Memory B cell (primary cell): ENCODE measurements at places on chromosomes 4 and X.

DNA sequence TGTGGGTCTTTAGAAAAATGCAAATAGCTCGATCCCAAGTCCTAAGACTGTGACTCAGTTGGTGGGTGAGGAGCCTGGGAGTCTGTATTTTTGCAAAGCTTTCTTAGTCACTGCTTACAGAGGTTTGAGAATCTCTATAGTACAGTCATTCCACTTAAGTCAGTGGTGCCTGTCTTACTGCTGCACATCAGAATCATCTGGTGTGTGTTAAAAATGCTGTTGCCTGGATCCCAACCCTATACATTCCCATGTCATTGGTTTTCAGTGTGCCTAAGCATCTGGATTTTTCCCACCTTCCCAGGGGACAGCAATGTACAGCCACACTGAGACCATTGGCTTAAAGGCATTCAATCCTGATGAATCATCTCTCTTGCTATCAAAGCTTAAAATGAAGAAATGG is 21.0 kb upstream of the GEMIN8 start:
- peaks cover 5% of the 10 kb centered on the region for H3K27me3 ChIP-seq
- H3K36me3 ChIP-seq: no peaks in the 10 kb centered on the region
- DNase-seq: no peak
- no peak overlapping the region for H3K4me3 ChIP-seq
- no peaks in the 10 kb centered on the region for H3K4me1 ChIP-seq

GRCh38 chrX:17020851-17021821 is 74.7 kb downstream of the REPS2 start:
- no peaks in the 10 kb centered on the region for H3K36me3 ChIP-seq
- H3K4me1 ChIP-seq: no peaks in the 10 kb centered on the region
- no peak for DNase-seq
- H3K27me3 ChIP-seq: no peaks in the 10 kb centered on the region
- no peak overlapping the region for H3K27ac ChIP-seq

DNA sequence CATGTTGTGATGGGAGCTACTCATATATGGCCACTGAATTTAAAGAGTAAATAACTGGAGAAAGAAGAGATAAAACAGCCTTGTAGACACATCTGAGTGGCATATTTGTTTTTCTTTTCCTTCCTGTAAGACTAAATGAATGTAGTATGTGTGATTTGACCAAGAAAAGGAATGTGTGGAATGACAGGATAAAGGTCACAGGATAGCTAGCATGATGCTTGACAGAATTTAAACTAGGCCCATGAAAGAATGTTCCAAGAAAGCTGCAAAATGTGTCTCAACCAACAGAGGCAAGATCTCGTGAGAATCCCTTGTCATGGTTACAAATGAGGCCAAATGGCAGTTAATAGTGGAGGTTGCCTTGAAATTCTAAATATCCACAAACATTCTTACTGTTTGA is 137.0 kb downstream of the KCNIP4 start:
- no peak overlapping the region for H3K27ac ChIP-seq
- no peaks in the 10 kb centered on the region for H3K4me1 ChIP-seq
- no peaks in the 10 kb centered on the region for H3K27me3 ChIP-seq
- no peaks in the 10 kb centered on the region for H3K36me3 ChIP-seq
- no peak for DNase-seq
- H3K4me3 ChIP-seq: no peak overlapping the region

DNA sequence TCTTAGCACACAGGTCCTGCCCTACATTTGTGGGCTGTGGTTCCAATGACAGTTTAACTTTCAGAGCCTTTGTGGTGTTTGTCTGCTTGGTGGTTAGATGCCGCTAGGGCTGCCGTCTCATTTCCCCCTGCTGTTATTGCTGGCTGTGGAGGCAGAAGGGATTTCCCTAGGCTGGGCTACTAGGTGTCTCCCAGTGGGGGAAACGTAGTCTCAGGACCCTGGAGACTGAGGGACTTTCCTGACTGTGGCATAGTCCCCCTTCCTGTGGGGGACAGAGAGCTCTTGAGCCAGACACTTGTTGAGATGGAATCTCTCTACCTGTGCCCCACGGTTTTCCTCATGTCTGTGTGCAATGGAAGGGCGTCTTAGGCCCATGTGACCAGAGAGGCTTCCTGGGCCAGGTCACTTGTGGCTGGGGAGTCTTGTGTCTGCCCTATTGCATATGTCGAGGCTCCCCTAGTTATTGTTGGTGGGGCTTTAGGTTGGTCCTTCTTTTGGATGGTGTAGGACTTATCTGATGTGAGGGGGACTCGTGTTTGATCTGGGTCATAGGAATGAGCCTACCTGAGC is 68.2 kb downstream of the ARHGAP10 start:
- no peak overlapping the region for H3K4me3 ChIP-seq
- peaks cover 5% of the 10 kb centered on the region for H3K4me1 ChIP-seq
- DNase-seq: no peak
- peaks cover 8% of the 10 kb centered on the region for H3K27me3 ChIP-seq
